ENCODE measurements at places on chromosomes 4 and X. TPM values are rescaled to one million over a fixed set of nuclear protein-coding genes. Genes with fewer than 3 reads are reported as not detected.
A peak's percentile ranks its signal among the peaks of the same experiment; 100 is the strongest.

DNA sequence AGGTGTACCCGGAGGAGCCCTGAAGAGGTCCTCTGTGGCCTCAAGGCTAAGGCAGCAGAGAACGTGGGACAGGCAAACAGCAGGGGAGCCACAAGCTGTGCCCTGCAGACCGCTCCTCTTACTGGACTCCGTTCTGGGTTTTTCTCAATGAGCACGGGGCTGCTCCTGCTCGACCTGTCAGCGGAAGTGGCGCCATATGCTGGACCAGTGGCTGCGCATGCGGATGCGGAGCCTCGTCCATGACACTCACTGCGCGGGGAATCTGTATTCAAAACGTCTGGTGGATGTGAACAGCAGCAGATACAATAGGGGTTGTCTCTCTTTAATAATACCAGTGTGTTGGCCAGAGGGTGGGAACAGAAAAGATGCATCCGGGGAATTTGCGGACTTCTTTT, 29.5 kb downstream of the REELD1 start:
- no peaks in the 10 kb centered on the region for H3K36me3 ChIP-seq
- no peak overlapping the region for H3K27ac ChIP-seq
- H3K27me3 ChIP-seq: no peaks in the 10 kb centered on the region
- H3K4me1 ChIP-seq: peaks cover 40% of the 10 kb centered on the region
- no peak overlapping the region for H3K4me3 ChIP-seq

- H3K4me3 ChIP-seq: no peak overlapping the region
- no peaks in the 10 kb centered on the region for H3K27me3 ChIP-seq
- no peaks in the 10 kb centered on the region for H3K4me1 ChIP-seq
- no peak overlapping the region for H3K27ac ChIP-seq
- H3K36me3 ChIP-seq: peaks cover 23% of the 10 kb centered on the region
Observed at GRCh38 chr4:121799867-121800501, 1.1 kb upstream of the EXOSC9 start.

GRCh38 chr4:3311095-3311372, 18.2 kb downstream of the RGS12 start:
- no peaks in the 10 kb centered on the region for H3K36me3 ChIP-seq
- H3K4me3 ChIP-seq: no peak overlapping the region
- H3K27ac ChIP-seq: no peak overlapping the region
- H3K27me3 ChIP-seq: no peaks in the 10 kb centered on the region

MXD4 gene
- total RNA-seq: 131 TPM

TEX13D gene
- total RNA-seq: not detected

UCP1 gene
- total RNA-seq: not detected

- no peaks in the 10 kb centered on the region for H3K27me3 ChIP-seq
- H3K4me1 ChIP-seq: no peaks in the 10 kb centered on the region
- H3K36me3 ChIP-seq: no peaks in the 10 kb centered on the region
- no peak overlapping the region for H3K4me3 ChIP-seq
- DNase-seq: no peak
Observed at GRCh38 chrX:130637591-130637990, 235.8 kb downstream of the RBMX2 start.

DNA sequence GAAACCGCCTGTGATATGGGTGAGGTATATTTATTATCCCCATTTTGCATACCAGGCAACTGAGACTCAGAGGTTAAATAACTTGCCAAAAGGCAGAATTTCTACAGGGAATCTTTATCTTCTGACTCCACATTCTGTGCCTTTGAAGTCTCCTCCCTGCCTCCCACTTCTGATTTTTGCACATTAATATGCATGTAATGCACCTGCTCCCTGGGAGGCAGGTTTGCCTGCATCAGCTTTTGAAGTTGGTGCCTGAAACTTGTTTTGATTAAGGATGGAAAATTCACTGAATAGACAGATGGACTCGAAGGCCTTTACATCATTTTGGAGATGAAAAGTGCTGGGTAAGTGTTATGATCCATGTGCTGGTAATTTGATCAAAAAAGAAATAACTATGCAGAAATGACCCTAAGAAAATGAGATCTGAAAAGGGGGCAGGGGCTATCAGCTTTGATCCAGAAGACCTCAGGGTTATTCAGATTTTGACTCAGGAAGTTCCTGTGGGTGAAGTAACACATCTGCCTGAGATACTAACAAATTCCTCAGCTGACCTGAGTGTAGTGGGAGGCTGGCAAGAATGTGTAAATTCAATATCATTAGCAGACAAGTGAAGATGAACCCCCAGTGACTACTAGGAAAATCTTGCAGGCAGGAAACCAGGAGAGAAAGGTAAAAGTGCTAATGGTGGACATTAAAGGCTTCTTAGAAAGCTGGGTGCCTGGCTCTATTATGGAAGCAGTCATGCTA, 167.5 kb upstream of the BOD1L1 start:
- H3K4me3 ChIP-seq: no peak overlapping the region
- no peaks in the 10 kb centered on the region for H3K27me3 ChIP-seq

DNA sequence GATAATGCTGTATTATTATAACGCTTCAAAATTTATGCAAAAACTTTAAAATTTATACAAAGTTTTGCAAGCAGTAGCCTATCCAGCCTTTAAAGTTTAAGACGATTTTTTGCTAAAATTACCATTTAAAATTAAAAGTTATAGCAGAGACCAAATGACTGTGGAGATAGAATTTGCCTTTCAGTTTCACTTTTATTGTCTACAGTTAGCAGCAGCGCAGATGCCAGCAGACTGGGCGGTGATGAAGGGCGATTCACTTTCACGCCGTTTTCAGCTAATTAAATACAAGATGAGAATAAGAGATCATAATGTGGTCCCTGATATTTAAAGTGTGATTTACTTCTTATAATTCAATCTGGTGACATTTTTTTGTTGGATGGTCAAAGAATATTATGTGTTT, 1381.5 kb upstream of the ADGRL3 start:
- no peak for DNase-seq
- no peaks in the 10 kb centered on the region for H3K27me3 ChIP-seq
- H3K4me3 ChIP-seq: no peak overlapping the region
- no peak overlapping the region for H3K27ac ChIP-seq
- no peaks in the 10 kb centered on the region for H3K36me3 ChIP-seq

- H3K27me3 ChIP-seq: no peaks in the 10 kb centered on the region
- H3K4me1 ChIP-seq: peaks cover 8% of the 10 kb centered on the region
- no peak for DNase-seq
- no peak overlapping the region for H3K4me3 ChIP-seq
- H3K36me3 ChIP-seq: no peaks in the 10 kb centered on the region
Observed at GRCh38 chr4:47933840-47934239, 19.5 kb upstream of the NFXL1 start.

GRCh38 chr4:73741750-73742489, 1.6 kb downstream of the CXCL8 start:
- H3K27ac ChIP-seq: no peak overlapping the region
- no peak for DNase-seq
- H3K36me3 ChIP-seq: no peaks in the 10 kb centered on the region
- no peaks in the 10 kb centered on the region for H3K27me3 ChIP-seq
- no peaks in the 10 kb centered on the region for H3K4me1 ChIP-seq

- no peak overlapping the region for H3K27ac ChIP-seq
- H3K36me3 ChIP-seq: no peaks in the 10 kb centered on the region
- no peaks in the 10 kb centered on the region for H3K4me1 ChIP-seq
- peak; percentile 71 for DNase-seq
- H3K27me3 ChIP-seq: no peaks in the 10 kb centered on the region
Observed at GRCh38 chr4:121594796-121595526, 101.8 kb downstream of the ANXA5 start.

GRCh38 chr4:729336-730315, 24.0 kb downstream of the PCGF3 start:
- no peak overlapping the region for H3K27ac ChIP-seq
- H3K4me1 ChIP-seq: peaks cover 37% of the 10 kb centered on the region
- no peak for DNase-seq
- no peaks in the 10 kb centered on the region for H3K27me3 ChIP-seq
- H3K4me3 ChIP-seq: no peak overlapping the region
- no peaks in the 10 kb centered on the region for H3K36me3 ChIP-seq

EVC2 gene
- total RNA-seq: 2.4 TPM

- no peaks in the 10 kb centered on the region for H3K27me3 ChIP-seq
- peak; percentile 70 for DNase-seq
- H3K27ac ChIP-seq: peak within 1 kb of the TSS; percentile 85
- no peaks in the 10 kb centered on the region for H3K4me1 ChIP-seq
- H3K4me3 ChIP-seq: no peak within 1 kb of the TSS
Observed at GRCh38 chrX:16712548-16713155, at the start of gene CTPS2. TSS of gene CTPS2 (minus strand) at chrX:16712669. CDS start at chrX:16702902, 9,767 bp downstream.
